ENCODE measurements at places on chromosomes 13 and 19.

DNA sequence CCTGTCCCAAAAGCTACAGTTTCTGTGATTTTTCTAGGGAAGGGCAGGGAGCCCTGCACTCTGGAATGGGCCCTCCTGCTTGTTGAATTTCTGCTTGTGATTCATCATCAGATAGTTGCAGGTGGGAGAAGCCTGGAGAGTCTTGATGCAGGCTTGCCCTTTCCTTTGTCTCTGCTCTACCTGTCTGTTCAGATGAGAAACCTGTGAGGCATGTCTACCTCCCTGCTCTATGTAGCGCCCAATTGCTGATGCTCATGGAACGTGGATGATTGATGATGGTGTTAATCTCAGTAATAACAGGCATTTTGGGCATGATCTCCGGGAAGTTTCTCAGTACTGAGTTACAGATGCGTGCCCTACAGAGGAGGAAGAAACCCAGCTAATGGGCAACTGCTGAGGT, 10.9 kb upstream of the CBY2 start:
- DNase-seq: no peak

DNA sequence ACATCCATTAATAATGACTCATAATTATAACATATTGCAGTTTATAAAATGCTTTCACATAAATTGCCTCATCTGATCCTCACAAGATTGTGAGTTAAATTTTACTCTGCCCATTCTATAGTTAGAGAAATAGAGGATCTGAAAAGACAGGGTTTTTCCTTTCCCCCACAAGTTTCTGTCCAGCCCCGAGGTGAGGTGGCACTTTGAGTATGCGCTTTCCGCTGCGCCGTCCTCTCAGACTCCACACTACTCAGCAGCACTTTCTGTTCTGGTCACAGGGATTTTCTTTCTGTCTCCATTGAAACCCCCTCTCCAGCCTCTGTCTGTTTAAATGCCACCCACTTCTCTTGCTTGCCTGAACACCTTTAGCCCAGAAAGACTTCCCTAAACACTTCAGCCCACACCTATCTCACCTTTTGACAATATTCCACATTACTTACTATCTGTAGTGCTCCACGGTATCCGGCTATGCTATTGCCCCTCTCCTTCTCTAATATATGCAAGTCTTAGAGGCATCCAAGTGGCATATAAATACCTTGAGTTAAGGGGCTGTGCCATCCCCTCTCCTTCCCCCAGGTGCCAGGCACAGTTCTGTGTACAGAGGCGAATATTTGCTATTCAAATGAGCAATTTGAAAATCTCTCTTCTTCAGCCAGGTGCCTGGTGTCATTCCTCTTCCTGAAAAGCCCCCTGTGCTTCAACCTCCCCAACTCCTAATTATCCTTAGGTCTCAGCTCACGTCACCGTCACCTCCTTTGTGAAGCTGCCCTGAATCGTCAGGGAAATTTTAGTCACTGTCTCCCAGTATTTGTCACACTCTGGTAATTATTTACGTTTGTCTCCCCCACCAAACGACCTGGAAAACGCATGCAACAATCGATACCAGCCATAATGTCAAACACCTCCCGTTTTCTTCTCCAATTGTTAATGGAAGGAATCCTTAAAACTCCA, 268.7 kb downstream of the NHLRC3 start:
- DNase-seq: no peak

- no peak for DNase-seq
Measured at GRCh38 chr19:30666301-30666803, 294.2 kb downstream of the ZNF536 start.

GRCh38 chr13:113801289-113801961, 42.4 kb downstream of the TMEM255B start:
- no peak for DNase-seq

- no peak for DNase-seq
Measured at GRCh38 chr19:41367848-41368301, 3.9 kb upstream of the B9D2 start.

GRCh38 chr19:2887391-2887914, 13.3 kb upstream of the ZNF57 start:
- DNase-seq: no peak

DNA sequence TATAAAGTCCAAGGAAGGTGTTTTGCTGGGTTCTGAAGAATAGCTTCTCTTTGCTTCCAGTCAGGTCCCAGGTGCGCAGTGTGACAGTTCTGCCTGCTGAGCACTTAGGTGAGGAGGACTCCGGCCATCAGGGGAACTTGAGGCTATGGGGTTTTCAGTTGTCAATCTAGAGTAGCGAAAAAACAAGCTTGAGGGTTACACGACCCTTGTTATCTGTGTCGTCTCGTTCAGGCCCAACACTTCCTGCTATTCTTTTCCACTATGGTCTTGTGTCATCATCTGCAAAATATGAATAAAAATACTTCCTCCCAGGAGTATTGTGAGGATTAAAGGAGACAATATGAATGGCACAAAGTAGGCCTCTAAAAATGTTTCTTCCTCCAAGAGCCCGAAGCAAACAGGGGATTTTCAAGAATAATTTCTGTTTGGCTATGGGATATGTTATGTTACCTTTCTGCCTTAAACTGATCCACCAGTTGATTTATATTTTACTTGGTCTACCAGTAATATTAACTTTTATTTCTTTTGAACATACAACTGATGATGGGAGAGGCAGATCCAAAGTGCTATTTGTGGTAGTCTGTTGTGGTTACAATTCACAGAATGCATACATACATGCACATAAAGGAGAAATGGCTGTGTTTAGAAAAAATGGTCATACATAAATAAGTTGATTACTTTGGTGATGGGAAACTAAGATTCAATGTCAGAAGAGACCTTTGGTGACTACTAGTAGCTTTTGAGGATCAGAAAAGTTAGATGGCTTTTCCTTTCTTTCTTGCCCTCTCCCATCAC, 40.5 kb upstream of the RCBTB2 start:
- DNase-seq: no peak

Measured in stimulated activated CD8-positive, alpha-beta memory T cell treated with anti-CD3 and anti-CD28 coated beads, Interleukin-4, amount 100 ng/mL, for 1 hour (primary cell).